Tracheal epithelial cell (primary cell): ENCODE measurements at places on chromosomes 5 and 9. TPM values are rescaled to one million over a fixed set of nuclear protein-coding genes. Genes with fewer than 3 reads are reported as not detected.

Gene NAIP
- total RNA-seq, result 0.21 and 1.4 TPM in 2 replicates

Gene SLC46A2
- not detected in 2 replicates for total RNA-seq

Gene CMYA5
- total RNA-seq, result 0.21 and 0.24 TPM in 2 replicates

Gene EGFLAM
- total RNA-seq, result 3.0 TPM in 1 of 2 replicates, not detected in the other

Gene TPPP
- 0.48 and 1.3 TPM in 2 replicates for total RNA-seq

Gene SRD5A1
- 21.7 and 69.6 TPM in 2 replicates for total RNA-seq

Gene CNTLN
- total RNA-seq, result 0.85 and 1.7 TPM in 2 replicates

Gene SLC27A6
- 0.96 TPM in 1 of 2 replicates, not detected in the other for total RNA-seq

Gene PIP5KL1
- 3.8 and 6.0 TPM in 2 replicates for total RNA-seq

Gene PCDHGB1
- total RNA-seq, result 0.21 and 0.24 TPM in 2 replicates

Gene HNRNPK
- 518 and 611 TPM in 2 replicates for total RNA-seq

Gene IQGAP2
- total RNA-seq, result not detected in 2 replicates

Gene TAF11L5
- total RNA-seq, result not detected in 2 replicates

Gene NR3C1
- 30.8 and 55.4 TPM in 2 replicates for total RNA-seq

Gene STING1
- 3.2 and 7.0 TPM in 2 replicates for total RNA-seq

Gene IL13
- not detected in 2 replicates for total RNA-seq

Gene CCL27
- not detected in 2 replicates for total RNA-seq

Gene C5orf46
- 1.2 TPM in 1 of 2 replicates, not detected in the other for total RNA-seq

Gene SAXO1
- total RNA-seq, result not detected in 2 replicates

Gene PCDHGB5
- total RNA-seq, result 2.6 and 4.6 TPM in 2 replicates

Gene SPATA6L
- 3.0 and 3.9 TPM in 2 replicates for total RNA-seq

Gene FGF18
- total RNA-seq, result 0.21 and 0.24 TPM in 2 replicates

Gene MARCOL
- not detected in 2 replicates for total RNA-seq

Gene ADAM19
- 1.1 and 12.5 TPM in 2 replicates for total RNA-seq

Gene NUP155
- 26.0 and 28.8 TPM in 2 replicates for total RNA-seq

Gene MLANA
- not detected in 2 replicates for total RNA-seq

Gene FOXD1
- 4.1 and 4.9 TPM in 2 replicates for total RNA-seq

Gene STPG3
- not detected in 2 replicates for total RNA-seq

Gene PRSS3
- total RNA-seq, result 14.2 and 48.0 TPM in 2 replicates

Gene RARS1
- 172 and 203 TPM in 2 replicates for total RNA-seq

Gene BTNL9
- total RNA-seq, result not detected in 2 replicates

Gene FOXD4L5
- total RNA-seq, result 0.24 TPM in 1 of 2 replicates, not detected in the other

Gene SLCO6A1
- total RNA-seq, result not detected in 2 replicates

Gene ORM2
- not detected in 2 replicates for total RNA-seq

Gene C9orf153
- total RNA-seq, result 0.48 and 0.85 TPM in 2 replicates

Gene NOTCH1
- total RNA-seq, result 123 and 222 TPM in 2 replicates

Gene PLAC8L1
- 0.43 TPM in 1 of 2 replicates, not detected in the other for total RNA-seq

Gene SLC45A2
- total RNA-seq, result 0.21 TPM in 1 of 2 replicates, not detected in the other

Gene FBXL7
- total RNA-seq, result 0.21 and 0.72 TPM in 2 replicates

Gene CCNJL
- total RNA-seq, result 1.5 and 4.8 TPM in 2 replicates

Gene LCN10
- under 0.01 TPM in 1 of 2 replicates, not detected in the other for total RNA-seq

Gene LCN2
- 20.5 and 154 TPM in 2 replicates for total RNA-seq

Gene SPINK1
- 3.6 TPM in 1 of 2 replicates, not detected in the other for total RNA-seq

Gene AFAP1L1
- 12.1 and 26.0 TPM in 2 replicates for total RNA-seq

Gene PARP8
- 13.9 and 16.4 TPM in 2 replicates for total RNA-seq

Gene FTMT
- total RNA-seq, result not detected in 2 replicates

Gene OR1Q1
- not detected in 2 replicates for total RNA-seq

Gene OR13D1
- not detected in 2 replicates for total RNA-seq

Gene SOX30
- 0.24 TPM in 1 of 2 replicates, not detected in the other for total RNA-seq

Gene GFM2
- 38.8 and 47.3 TPM in 2 replicates for total RNA-seq

Gene UNC5A
- 0.24 TPM in 1 of 2 replicates, not detected in the other for total RNA-seq

Gene OTULINL
- 0.64 and 1.2 TPM in 2 replicates for total RNA-seq
